Naive thymus-derived CD4-positive, alpha-beta T cell (primary cell): ENCODE measurements at places on chromosomes 5 and 9. TPM values are rescaled to one million over a fixed set of nuclear protein-coding genes. Genes with fewer than 3 reads are reported as not detected.

ACSL6 gene
- 22.0 and 22.6 TPM in 2 replicates for total RNA-seq

IFNK gene
- not detected for total RNA-seq

DNA sequence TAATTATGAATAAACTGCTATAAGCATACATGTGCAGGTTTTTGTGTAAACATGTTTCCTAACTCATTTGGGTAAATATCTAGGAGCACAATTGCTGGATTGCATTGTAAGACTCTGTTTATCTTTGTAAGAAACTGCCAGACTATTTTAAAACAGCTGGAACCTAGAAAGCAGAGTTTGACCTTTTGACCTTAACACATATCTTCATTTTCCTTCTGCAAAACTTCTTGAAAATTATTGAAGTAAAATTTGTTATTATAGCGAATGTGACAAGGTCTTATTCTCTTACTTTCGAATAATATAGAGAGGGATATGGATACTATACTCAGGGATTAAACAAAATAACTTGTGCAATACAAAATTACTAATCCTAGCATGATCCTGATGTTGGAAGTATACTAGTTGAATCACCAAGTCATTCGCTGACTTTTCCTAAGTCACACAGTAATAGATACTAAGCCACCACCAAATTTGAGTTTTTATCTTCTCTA lies 3.2 kb upstream of the ANXA1 start:
- H3K27ac ChIP-seq, result no peak overlapping the region
- no peak overlapping the region for H3K4me3 ChIP-seq
- no peaks in the 10 kb centered on the region for H3K36me3 ChIP-seq
- H3K27me3 ChIP-seq, result no peaks in the 10 kb centered on the region
- H3K4me1 ChIP-seq, result peaks cover 26% of the 10 kb centered on the region

GRCh38 chr5:170782438-170782837 lies 1.1 kb upstream of the GABRP start:
- H3K4me1 ChIP-seq, result no peaks in the 10 kb centered on the region
- no peak overlapping the region for H3K27ac ChIP-seq
- H3K27me3 ChIP-seq, result no peaks in the 10 kb centered on the region
- H3K36me3 ChIP-seq, result no peaks in the 10 kb centered on the region
- H3K4me3 ChIP-seq, result no peak overlapping the region

GRCh38 chr9:106588626-106589025 lies 274.3 kb upstream of the ZNF462 start:
- no peaks in the 10 kb centered on the region for H3K36me3 ChIP-seq
- H3K27me3 ChIP-seq, result no peaks in the 10 kb centered on the region
- H3K27ac ChIP-seq, result no peak overlapping the region
- H3K4me3 ChIP-seq, result no peak overlapping the region
- no peak for DNase-seq
- H3K4me1 ChIP-seq, result no peaks in the 10 kb centered on the region

- H3K27me3 ChIP-seq, result no peaks in the 10 kb centered on the region
- DNase-seq, result no peak
- no peaks in the 10 kb centered on the region for H3K36me3 ChIP-seq
- H3K4me3 ChIP-seq, result no peak overlapping the region
- no peaks in the 10 kb centered on the region for H3K4me1 ChIP-seq
- no peak overlapping the region for H3K27ac ChIP-seq
Measured at GRCh38 chr9:1979741-1980367, 35.3 kb upstream of the SMARCA2 start.

GRCh38 chr9:126514037-126514821 lies 99.5 kb upstream of the LMX1B start:
- no peaks in the 10 kb centered on the region for H3K36me3 ChIP-seq
- H3K4me1 ChIP-seq, result no peaks in the 10 kb centered on the region
- H3K27ac ChIP-seq, result no peak overlapping the region
- no peak for DNase-seq

OSMR gene
- total RNA-seq, result not detected
